ENCODE measurements at places on chromosomes 6 and 20.

GRCh38 chr6:149777624-149778023 lies 28.1 kb downstream of the PCMT1 start:
- no peak for DNase-seq

DNA sequence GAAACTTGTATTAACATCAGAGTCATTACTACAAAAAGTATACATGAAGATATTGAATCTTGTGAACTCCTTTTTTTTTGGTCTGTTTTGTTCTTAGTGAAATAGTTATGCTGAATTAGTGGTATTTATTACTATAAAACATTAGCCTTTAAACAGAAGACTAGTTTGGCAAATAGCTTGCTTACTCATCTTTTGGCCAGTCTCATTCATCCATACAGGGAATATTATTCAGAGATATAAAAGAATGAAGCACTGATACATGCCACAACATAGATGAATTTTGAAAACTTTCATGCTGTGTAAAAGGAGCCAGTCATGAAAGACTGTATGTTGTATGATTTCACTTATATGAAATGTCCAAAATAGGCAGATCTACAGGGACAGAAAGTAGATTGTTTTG lies 205.9 kb downstream of the ZFAND3 start:
- DNase-seq: no peak

- no peak for DNase-seq
Measured at GRCh38 chr6:103140308-103141027, 1719.3 kb downstream of the HACE1 start.

GRCh38 chr6:127483399-127484055 lies 24.3 kb upstream of the KIAA0408 start:
- DNase-seq: no peak

DNA sequence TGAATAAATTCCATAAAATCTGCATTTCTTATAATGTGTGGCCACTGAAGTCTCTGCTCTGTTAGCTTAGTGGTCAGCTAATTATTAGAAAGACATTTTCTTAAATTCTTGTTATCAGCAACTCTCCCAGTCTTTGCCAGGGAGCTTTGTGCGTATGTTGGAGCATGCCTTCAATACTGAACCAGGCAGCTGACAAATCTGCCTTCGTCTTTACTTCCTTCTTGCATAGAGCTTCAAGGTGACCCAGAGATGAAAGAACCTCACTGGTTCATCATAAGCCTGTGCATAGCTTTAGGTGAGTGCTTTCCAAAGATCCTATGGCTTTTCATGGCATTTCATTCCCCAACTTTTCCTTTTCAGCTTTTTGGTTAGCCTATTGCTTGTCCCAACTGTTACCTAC lies 43.0 kb upstream of the NELFCD start:
- DNase-seq: no peak

DNA sequence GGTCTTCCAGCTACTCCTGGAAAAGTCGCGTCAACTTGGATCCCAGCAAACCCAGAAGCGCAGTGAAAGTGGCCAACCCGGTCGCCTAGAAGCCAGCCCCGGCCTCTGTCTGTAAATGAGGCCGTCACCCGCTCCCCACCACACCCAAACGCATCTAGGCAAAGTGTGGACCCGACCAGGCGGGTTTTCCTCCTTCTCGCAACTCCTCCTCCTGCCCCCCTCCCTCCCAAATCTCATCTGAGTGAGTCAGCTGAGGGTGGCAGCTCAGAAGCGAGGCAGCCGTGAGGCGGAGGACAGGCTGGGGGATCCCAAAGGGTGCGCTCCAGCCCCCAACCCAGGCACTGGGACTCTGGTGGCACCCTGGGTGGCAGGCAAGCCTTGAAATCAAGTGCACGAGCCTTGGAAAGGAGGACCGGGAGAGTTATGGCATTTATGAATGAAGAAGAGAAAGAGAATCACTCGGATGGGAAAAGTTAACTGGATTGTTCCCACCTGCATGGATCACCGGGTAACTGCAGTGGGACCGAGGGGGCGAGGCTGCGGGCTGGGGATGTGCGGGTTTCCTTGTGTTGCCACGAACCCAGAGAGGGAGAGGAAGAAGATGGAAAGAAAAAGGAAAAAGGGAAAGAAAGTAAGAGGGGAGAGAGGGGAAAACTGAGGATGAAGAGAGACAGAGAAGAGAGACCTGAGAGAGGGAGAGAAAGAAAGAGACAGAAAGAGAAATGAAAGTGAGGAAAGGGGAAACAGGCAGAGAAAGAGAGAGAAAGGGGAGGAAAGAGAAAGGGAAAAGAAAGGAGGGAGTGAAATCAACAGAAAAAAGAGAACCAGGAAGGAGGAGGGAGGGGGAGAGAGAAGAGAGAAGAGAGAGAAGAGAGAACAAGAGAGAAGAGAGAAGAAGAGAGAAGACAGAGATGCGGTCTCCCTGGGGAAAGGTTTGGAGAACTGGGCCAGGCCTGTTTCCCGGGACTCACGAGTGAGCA lies at the start of gene APCDD1L:
APCDD1L (minus strand) TSS at position 167 of the 980 bp plus-strand sequence. CDS start 692 bp downstream, outside the sequence.
- DNase-seq: no peak

- no peak for DNase-seq
Measured at GRCh38 chr6:46926481-46926880, 4.7 kb upstream of the ADGRF5 start.

- DNase-seq: peak; percentile 14
Measured at GRCh38 chr20:37071481-37071911, 24.3 kb downstream of the RBL1 start.

DNA sequence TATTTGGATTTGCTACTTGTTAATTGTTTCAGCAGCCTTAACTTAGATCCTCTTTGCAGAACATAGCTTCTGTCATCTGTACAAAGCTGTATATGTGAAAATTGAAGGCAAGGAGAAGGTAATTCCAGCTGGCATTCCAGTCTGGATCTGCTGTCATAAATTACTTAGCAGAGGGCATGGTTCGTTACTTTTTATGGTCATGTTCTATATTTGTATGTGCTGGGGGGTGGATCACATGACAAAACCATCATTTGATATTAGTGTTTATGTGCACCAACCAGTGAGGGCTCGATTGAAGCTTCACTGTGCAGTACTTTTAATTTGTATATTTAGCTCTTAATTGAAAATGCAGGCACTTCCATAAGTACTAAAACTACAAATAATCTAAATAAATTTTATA lies 80.2 kb downstream of the CAP2 start:
- no peak for DNase-seq

DNA sequence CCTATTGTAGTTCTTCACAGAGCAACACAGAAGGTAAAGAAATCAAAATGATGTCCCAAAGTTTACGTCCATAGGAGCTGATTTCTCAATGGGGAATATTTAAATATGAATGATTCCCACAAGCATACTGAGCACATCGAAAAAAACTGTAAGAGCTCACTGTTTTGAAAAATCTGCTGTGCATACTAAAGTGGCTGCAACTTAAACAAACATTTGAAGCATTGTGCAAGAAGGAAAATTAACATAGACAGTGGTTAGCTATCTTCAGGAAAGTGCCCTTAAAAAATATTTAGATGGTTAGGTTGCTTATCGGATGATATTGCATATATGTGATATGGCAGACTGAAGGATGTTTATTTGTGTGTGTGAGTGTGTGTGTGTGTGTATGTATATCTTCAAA lies 747.6 kb downstream of the RFPL4B start:
- DNase-seq: no peak

- DNase-seq: no peak
Measured at GRCh38 chr6:39901670-39902069, 32.6 kb downstream of the MOCS1 start.

GRCh38 chr20:17651129-17651759 lies 30.8 kb downstream of the RRBP1 start:
- no peak for DNase-seq

DNA sequence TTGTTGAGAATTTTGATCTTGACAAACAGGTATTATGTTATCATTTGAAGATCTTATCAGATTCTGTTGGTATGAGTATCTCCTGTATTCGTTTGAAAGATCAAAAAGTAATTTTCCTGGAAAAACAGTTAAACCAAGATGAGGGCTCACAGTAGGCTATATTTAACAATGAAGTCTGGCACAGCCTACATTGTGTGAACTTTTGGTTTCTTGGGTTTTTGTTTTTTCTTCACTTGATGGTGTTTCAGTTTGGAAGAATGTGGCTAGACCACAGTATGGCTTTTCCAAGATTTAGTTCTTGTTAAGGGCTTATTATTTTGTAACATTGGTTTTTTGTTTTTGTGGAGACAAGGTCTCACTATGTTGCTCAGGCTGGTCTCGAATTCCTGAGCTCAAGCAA lies 306.4 kb downstream of the CDKAL1 start:
- no peak for DNase-seq

DNA sequence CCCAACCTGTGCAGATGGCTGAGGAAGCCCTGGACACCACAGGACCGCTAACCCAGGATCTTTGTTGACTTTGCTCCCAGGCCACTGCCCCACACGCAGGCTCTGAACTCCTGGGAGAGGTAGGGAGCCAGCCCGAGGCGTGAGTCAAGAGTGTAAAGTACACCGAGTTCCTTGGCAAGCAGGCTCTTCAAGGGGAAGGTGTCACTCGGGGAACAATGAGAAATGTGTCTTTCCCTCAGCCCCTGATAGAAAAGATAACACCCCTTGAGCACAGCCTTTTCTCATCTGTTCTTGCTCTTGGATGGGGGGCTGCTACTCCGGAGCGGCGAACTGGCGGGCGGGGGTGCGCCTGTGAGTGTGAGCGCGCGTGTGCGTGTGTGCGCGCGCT lies 472 bp upstream of the EDN3 start:
- DNase-seq: no peak

DNA sequence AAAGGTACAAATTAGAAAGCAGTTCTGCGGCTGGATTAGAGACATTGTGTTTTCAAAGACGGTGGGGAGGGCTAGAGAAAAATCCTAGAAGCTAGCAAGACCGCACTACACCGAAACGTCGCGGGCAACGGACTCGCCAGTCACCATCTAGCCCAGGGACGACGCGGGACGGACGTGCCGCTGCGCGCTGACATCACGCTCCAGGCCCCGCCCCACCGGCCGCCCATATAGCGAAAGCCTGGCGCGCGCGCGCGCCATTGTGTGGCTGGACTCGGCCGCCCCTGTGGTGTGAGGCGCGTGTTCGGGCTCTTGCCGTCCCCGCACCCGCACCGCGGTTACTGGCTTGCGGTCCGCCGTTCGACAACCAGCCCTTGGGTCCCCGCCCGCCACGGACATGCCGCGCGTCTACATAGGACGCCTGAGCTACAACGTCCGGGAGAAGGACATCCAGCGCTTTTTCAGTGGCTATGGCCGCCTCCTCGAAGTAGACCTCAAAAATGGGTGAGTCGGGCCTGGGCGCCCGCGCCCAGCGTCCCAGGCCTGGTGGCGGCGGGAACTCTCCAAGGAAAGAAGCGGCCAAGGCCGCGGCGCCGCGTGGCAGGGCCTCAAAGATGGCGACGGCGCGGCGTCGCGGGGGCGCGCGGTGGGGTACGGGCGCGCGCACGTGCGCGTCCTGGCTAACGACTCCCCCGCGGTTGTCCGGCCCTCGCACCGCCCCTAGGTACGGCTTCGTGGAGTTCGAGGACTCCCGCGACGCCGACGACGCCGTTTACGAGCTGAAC lies at the start of gene SRSF6:
SRSF6 (plus strand) TSS at position 257 of the 782 bp plus-strand sequence; CDS start at position 395, 138 bp downstream.
- DNase-seq: peak; percentile 91

DNA sequence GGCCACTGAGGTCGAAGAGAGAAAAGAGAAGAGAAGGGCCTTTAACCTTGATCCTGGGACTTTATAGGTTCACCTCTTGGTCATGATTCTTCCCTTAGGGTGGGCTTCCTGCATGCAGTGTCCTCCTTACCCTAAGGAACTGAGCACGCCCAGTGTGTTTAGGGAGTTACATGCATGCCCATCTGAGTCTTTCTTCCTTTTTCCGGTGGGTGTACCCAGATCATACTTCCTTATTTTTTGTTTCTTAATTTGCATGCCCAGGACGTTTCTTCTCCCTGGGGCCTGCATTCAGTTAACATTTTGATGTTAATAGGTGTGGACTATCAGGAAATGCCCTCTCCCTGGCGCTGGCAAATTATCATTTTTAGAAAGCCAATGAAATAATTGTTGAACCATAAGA lies 91.5 kb downstream of the HTR1B start:
- no peak for DNase-seq

GRCh38 chr6:64672131-64672530 lies 1034.9 kb downstream of the EYS start:
- no peak for DNase-seq

- DNase-seq: no peak
Measured at GRCh38 chr20:41249411-41250281, 67.9 kb downstream of the ZHX3 start.

- no peak for DNase-seq
Measured at GRCh38 chr20:13800728-13801134, 15.9 kb downstream of the NDUFAF5 start.

GRCh38 chr6:162798546-162799266 lies 70.9 kb downstream of the PACRG start:
- no peak for DNase-seq

- DNase-seq: no peak
Measured at GRCh38 chr6:138637822-138638221, 135.7 kb upstream of the CCDC28A start.

DNA sequence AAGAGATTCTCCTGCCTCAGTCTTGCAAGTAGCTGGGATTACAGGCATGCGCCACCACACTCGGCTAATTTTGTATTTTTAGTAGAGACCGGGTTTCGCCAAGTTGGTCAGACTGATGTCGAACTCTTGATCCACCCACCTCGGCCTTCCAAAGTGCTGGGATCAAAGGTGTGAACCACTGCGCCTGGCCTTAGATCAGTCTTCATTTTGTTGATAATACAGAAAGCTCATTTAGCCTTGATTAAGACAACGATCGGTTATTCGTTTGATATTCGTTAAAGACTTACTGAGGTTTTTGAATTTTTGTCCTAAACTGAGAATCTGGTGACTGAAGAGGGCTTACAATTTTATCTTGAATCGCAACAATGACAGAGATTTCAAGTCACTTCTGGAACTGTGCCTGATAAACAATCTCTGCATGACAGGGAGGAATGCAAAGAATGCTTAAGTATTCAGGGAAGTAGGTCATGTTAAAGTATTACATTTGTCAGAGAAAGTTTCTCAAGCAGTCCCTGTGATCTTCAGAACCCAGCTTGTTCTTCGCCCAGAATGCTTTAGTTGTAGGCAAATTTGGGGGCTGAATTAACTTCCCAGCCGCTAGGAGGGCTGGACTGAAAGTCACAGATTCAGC lies 14.8 kb downstream of the AKAP12 start:
- no peak for DNase-seq

GRCh38 chr6:150822932-150823331 lies 42.6 kb upstream of the MTHFD1L start:
- no peak for DNase-seq

DNA sequence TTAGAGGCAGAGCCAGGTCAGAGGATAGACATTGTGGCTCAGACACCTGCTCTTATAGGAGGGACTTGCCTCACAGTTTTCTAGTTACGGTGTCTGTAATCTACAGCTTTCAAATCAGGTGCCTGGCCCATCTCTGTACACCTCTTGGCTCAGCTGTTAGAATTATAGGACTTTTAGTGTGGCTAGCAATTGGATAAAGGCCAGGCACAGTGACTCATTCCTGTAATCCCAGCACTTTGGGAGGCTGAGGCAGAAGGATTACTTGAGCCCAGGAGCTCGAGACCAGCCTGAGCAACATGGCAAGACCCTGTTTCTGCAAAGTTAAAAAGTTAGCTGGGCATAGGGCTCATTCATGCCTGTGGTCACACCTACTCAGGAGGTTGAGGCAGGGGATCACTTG lies 20.0 kb downstream of the BRPF3 start:
- no peak for DNase-seq
